ENCODE measurements at places on chromosomes 5 and 9.

- DNase-seq: no peak
These were observed 26.9 kb downstream of the ADAM19 start for GRCh38 chr5:157548513-157549282.

DNA sequence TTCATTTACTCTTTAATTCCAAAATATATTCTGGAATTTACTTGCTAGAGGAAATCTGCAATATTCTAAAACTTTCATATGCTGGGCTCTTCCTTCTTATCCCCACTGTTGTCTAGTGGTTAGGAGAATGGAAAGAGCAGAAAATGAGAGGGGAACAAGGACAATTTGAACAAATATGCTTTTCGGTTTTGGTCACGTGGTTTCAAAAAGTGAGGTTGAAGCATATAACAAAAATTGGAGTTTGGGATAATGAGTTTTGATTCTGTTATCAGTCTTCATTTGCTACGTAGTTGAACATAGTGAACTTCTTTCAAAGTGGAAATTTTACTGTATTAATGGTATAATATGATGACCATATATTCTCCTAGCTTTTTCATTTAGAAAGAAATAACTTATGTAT is 71.5 kb downstream of the CAMK4 start:
- no peak for DNase-seq

- no peak for DNase-seq
These were observed 93.0 kb downstream of the PHF2 start for GRCh38 chr9:93669116-93669957.

GRCh38 chr5:147310059-147310704 is 75.4 kb downstream of the STK32A start:
- no peak for DNase-seq

DNA sequence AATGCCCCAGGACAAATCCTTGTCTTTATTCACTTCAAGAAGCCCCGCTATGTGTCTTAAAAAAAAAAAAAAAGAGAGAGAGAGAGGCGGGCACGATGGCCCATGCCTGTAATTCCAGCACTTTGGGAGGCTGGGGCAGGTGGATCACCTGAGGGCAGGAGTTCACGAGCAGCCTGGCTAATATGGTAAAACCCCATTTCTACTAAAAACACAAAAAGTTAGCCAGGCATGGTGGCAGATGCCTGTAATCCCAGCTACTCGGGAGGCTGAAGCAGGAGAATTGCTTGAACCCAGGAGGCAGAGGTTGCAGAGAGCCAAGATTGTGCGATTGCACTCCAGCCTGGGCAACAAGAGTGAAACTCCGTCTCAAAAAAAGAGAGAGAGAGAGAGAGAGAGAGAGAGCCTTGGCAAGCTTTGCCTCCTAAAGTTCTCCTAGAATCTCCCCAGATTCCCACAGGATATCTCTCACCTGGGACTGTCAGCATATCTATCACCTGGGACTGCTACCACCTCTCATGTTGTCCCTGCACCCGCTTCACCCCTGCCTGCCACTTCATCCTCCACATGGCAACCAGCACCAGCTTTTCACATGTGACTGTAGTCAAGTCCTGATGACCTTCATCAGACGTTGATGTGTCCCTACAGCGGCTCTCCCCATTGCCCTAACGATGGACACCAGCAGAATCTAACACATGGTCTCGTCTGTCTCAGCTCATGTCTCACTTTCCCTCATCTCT is 5.8 kb downstream of the ITK start:
- no peak for DNase-seq

DNA sequence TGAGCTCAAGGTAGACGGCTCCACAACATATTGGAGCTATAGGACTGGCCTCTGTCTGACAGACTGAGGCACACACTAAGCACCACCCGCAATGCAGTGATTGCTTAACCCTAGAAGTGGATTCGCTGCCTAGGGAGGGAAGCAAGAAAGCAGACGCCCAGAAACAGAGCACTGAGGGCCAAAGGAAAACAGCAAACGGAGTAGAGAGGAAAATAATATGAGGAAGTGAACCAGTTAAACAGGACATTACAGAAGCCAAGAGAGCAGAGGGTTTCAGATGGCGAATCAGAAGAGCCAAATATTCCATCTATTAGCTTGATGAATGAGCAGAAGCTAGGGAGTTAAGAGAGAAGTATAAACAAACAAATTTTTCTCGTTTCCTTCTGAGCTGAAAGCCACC is 139.2 kb upstream of the LHFPL2 start:
- no peak for DNase-seq

GRCh38 chr5:128687930-128688329 is 149.9 kb upstream of the FBN2 start:
- DNase-seq: no peak

DNA sequence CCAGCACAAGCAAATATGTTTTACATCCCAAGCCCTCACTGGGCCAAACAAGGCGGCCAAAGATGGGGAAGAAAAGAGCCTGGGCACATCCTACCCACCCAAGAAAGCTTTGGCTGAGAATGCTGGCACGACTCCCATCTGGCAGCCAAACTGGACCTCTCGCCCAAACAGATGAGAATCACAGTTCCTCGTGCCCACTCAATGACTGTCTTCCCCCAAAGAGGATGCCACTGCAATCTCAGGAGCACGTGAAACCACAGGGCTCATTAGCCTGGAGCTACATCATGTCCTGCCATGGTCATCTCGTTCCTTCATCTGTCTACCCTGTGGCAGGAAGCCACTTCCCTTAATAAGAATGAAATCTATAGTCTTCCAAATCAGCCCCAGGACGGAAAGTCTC is 536.8 kb downstream of the BNC2 start:
- no peak for DNase-seq

DNA sequence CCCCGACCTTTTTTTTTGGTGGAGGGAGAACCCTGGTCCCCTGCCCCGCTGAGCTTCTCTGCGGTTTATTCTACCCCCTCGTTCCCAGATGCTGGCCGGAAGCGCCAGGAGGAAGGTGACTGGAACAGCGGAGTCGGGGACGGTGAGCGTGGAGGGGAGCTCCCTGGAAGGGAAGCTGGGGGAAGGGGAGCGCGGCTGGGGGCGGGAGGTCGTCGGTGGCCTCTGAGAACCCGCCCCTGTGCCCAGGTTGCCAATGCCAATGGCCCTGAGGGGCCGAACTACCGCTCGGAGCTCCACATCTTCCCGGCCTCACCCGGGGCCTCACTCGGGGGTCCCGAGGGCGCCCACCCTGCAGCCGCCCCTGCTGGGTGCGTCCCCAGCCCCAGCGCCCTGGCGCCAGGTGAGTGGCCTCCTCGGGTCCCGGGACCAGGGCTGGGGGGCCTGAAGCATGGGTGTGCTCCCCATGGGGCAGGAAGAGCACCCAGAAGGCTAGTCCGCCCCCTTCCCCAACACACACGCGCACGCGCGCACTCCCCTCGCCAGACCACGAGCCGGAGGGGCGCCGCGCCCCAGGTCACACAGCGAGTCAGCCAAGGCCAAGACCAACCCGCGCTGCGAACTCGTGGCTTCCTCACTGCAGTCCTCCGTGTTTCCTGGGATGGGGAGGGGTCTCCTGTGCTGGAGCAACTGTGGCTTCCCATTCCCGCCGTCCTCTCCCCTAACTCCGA is 10.6 kb downstream of the MYOZ3 start:
- DNase-seq: no peak

- DNase-seq: no peak
These were observed 54.0 kb upstream of the HSPB3 start for GRCh38 chr5:54401515-54401914.

DNA sequence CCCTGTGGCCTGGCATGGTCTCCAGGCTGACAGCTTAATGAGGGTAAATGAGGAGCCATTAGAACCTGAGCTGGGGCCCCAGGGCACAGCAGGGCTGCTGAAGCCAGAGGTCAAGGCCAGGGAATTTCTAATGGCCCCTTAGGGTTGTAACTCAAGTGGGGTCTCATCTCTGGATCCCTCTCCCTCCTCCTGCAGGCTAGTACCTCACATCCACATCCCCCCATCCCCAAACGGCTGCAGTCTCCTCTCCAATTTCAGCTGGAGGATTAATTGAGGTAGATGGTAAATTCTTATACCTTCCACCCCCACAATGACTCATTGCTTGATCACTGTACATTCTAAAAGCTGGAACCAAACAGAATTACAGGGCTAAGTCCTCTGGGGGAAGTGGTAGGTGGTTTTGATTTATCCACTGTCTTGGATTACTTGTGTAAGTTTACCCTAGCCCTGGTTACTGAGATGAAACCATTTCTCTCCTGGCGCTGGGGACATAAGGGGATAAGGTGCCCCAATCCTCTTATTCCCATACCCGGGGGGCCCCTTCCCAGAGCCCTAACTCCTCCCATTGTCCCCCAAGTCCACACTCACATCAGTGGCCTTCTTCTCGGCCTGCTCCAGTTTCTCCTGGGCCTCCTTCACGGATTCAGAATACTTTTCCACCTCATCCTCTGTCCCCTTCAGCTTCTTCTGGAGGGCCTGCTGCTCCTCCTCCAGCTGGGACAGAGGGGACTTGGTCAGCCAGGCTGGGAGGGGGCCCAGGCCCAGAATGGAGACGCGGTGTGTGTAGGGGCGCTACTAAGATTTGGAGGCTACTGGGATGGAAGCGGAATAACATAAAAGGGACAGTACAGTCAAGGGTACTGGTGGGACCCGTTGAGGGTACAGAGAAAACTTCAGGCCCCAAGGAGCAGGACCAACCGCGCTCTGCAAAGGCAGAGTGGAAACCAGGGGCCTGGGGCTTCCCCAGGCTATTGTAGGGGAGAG is 875 bp downstream of the TPM2 start:
- DNase-seq: peak; percentile 18

- no peak for DNase-seq
These were observed 194.1 kb upstream of the PANK3 start for GRCh38 chr5:168773226-168773625.

- no peak for DNase-seq
These were observed 24.7 kb upstream of the TMEM250 start for GRCh38 chr9:136143215-136144001.

DNA sequence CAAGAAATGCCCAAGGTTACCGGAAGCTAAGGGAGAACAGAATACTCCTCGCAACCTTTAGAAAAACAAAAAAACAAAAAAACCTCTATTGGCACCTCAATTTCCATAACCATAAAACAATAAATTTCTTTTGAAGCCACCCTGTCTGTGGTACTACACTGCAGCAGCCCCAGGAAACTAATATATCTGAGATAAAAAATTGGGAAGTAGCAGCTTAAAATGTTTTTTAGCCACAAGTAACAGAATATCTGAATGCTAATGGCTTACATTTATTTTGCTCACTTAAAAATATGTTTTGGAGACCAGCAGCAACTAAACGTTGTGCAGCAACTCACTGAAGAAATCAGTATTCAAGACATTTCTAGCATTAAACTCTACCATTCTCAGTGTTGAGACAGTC is 969.6 kb downstream of the DNAH5 start:
- no peak for DNase-seq

GRCh38 chr5:23029290-23029689 is 176.1 kb upstream of the CDH12 start:
- DNase-seq: no peak

- DNase-seq: no peak
These were observed 175.8 kb upstream of the GAS1 start for GRCh38 chr9:87122947-87123685.

DNA sequence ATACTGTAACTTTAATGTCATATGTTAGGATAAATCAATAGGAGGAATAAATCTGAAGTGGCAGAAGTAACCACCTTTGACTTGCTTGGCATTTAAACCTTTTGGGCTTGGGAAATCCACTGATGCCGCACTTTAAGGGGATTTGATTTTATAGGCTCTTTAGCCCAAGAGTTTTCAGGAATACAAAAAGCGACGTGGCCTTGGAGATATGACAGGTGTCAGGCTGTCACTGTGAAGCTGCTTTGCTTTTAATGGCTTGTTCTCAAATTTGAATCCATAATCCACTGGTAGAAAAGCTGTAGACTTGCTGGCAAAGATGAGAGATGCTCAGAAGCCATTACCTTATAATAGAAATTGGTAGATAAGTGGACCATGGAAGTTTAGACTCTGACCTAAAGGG is 71.6 kb downstream of the GABRG2 start:
- DNase-seq: no peak

DNA sequence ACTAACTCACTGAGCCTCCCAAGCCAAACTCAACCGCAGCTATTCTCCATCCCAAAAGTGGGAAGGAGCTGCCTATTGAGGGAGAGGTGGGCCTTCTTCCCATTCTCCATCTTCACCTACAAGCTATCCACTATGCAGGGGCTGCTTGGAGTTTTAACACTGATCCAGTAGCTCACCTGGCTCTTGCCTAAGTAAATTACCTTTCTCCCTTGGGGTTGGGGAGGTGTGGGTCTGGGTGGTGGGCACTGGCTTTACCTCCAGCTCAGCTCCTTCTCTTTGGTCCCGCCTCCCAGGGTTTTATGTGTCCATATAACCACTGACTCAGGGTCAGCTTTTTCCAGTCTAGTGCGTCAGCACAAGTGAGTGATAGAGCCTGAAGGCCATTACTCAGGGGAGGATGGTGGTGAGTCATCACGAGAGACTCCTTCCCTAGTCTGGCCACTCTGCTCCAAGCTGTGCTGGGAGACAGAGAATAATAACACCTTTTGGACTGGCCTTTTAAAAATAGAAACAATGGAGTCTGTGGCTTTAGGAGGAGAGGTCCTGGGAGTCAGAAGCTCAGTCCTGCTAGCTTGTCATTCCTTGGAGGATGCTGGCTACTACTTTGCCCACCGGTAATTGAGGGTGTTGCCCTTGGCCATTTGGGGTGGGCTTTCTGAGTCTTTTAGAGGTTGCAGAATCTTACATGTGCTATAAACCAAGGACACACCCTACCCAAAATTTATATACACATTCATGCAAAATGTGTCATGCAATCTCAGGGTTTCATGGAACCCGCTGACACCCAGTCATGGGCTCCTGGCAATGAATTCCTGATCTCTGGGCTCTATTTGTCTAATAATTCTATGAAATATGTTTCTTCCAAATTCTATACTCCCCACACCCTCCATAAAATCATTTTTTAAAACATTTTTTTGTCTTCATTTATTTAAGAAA is 35.6 kb upstream of the ATP6V1G1 start:
- DNase-seq: no peak

DNA sequence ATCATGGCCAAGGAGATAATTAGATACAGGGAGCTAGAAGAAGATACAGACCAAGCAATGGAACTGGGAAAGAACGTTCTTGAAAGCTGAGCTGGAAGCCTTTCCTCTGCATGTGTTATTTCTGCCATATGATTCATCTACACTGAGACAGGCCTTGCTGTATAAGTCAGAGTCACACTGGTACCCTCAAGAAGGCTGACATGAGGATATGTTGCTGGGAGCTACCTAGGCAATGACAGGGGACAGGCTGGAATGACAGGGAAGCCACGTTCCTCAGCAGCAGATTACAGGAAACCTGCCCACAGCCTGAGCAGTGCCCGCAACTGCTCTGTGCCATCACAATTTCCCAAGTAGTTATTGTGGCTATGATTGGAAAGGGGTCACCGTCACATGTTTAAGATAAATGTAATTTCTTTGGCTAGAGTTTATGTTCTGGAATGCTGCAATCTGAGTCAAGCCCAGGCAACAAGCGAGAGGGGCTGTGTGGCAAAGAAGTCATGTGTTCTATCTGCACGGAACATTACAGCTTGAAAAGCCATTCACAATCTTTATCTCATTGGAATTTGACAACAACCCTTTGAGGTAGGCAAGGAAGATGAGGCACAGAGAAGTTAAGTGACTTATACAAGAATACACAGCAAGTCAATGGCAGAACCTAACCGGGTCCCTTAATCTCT is 108.2 kb downstream of the TTLL11 start:
- DNase-seq: no peak

GRCh38 chr9:134758949-134759607 is 117.5 kb downstream of the COL5A1 start:
- DNase-seq: no peak

GRCh38 chr5:132781029-132781428 is 4.0 kb upstream of the SEPTIN8 start:
- no peak for DNase-seq

GRCh38 chr5:168651648-168652047 is 72.5 kb upstream of the PANK3 start:
- no peak for DNase-seq
